ENCODE measurements at places on chromosomes 7 and 10.

GRCh38 chr7:17103984-17104383, 194.5 kb upstream of the AHR start:
- DNase-seq: no peak

DNA sequence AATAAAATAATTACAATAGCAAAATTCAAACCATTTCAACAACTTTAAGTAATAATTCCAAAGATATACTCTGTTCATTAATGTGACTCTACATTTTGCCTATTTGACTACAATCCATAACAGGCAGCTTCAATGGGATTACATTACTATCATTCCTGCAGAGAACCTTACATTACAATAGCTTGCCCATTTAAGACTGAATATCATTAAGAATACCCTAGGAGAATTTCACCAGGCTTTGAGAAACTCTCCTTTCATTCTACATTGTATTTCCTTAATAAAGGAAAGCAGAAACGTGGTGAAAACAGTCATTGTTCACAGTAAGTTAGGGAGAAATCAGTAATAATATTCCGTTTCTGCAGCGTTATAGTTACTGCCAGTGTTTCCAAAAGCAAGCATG, 209.5 kb downstream of the GLI3 start:
- no peak for DNase-seq

DNA sequence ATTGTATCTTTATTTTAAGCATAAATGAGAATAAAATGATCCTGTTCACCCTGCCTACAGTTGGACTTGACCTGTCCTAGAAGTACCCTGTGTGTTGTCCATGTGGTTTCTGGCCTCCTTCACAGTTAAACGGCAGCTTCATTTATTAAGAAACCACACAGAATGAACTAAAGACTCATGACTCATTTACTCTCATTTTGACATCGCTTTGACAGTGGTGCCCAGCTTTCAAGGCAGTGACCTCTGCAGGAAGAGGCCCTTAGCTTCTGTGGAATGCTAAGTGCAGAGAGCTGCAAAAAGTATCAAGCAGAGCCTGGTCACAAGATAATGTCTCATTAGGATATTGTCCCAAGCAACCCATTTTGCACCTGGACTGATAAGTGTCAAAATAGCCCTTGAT, 93.4 kb downstream of the AVL9 start:
- peak; percentile 72 for DNase-seq

DNA sequence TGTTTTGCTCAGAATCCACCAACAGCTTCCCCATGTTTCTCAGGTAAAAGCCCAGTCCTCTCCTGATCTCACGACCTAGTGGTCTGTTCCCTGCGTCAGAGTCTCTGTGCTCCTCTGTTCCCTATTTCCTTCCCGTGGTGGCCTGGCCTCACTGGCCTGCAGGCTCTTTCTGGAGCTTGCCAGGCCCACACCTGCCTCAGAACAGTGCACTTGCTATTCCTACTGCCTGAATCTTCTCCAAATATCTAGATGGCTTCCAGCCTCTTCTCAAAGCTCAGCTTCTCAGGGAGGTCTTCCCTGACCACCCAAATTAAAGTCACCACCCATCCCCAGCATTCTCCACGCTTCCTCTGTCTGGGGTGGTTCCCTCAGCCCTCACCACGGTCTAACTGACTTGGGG, 165.3 kb downstream of the USP6NL start:
- no peak for DNase-seq

DNA sequence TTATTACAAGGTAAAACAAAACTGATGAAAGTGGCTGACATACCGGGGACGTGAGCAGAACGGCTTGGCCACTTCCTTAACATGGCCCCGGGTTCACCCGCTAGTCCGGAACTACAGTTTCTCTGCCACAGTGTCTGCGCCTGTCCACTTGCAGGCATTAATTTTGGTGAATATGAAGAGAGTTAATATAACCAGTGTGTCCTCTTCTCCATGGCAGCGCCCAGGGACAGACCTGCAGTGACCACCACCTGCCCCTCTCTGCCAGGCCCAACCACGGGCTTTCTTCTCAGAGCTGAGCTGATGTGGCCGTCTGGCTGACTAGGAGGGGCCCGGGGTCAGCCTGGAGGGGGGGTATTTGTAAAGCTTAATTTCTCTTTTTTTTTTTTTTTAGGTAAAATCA, 1.1 kb upstream of the NDUFB2 start:
- DNase-seq: no peak

- peak; percentile 31 for DNase-seq
Observed at GRCh38 chr10:71512761-71513539, 116.2 kb downstream of the CDH23 start.

- no peak for DNase-seq
Observed at GRCh38 chr10:75648351-75648750, 216.9 kb downstream of the LRMDA start.

DNA sequence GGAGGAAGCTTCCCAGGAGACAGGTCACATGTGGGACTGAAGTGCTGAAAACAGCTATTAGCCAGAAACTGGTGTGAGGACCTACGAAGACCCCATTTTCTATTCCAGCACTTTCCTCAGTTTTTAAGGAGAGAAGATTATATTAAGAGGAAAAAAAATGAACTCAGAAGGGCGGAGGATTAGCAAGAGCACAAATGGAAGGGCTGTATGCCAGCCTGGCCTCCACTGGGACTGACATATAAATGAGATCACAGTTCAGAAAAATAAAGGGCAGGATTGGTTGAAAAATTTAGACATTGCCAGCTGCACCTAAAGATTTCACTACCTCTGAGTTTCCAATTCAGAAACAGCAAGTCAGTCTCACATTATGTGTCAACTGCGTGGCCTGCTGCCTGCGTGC, 53.0 kb downstream of the GSDME start:
- DNase-seq: no peak

DNA sequence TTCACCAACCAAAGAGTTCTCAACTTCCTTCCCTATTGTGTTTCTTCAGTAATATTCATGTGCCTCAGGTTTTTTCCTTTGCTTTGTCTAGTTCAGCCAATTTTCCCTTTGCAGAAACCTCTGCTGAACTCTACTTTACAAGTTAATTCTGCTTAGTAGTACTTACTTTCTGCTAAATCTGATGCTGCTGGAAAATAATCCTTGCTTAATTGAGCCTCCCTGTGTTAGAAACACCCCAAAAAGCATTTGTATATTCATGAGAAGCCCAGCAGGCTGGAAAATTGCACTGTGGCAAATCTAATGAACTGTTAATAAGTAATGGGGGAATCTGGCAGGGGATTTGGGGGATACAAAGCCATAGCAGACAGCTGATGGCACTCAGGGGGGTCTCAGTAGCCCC, 78.5 kb downstream of the CDCA7L start:
- DNase-seq: no peak

DNA sequence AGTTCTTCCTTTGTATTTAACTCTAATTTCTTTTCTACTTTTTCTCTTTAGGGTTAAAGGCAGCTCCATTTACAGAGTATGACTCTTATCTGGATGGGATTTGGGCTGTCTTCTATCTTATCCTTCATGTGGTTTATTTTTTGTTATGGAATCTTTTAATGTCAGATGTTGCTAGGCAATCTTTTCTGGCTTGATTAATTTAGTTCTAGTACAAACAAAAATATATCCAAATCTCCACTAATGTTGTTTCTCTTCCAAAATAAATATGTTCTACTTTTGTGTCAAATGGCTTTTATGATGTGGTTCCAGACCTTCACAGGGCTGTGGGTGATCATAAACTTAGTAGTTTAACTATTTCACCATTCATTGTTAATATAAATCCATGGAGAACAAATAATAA, 246.9 kb downstream of the AHR start:
- no peak for DNase-seq

DNA sequence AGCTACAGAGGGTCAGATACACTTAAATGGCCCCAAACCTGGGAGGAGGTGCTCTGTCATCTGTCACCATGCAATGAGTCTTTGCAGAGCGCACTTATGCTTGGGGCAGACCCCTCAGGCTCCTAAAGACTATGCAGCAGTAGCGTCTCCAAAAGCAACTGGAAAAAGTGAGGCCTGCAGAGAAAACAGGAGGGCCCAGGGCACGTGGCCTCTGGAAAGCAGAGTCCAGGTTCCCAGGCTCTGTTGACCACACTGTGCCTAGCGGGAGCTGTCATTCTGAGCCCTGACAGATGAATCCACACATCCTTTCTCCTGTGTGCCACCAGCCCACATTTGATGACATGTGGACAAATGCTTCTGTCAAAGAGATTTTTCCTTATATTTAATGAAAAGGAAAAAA, 66.4 kb downstream of the MINDY4 start:
- DNase-seq: no peak

DNA sequence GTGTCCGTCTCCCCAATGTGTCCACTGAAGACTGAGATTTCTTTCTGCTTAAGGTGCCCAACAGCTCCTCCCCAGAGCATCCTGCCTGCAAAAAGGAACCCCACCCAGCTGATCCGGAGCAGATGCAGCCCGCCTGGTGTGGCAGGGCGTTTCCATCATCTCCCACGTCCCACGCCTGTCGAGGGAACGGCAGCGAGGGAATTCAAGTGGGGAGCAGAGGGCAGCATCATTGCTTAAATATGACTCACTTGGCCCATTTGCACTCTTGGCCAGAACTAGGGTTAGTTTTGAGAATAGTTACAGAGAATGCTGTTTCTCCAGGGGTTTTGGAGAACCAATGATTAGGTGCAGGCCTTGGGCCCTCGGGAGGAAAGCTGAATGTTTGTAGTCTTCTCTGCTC, 20.8 kb downstream of the VWA2 start:
- DNase-seq: no peak

DNA sequence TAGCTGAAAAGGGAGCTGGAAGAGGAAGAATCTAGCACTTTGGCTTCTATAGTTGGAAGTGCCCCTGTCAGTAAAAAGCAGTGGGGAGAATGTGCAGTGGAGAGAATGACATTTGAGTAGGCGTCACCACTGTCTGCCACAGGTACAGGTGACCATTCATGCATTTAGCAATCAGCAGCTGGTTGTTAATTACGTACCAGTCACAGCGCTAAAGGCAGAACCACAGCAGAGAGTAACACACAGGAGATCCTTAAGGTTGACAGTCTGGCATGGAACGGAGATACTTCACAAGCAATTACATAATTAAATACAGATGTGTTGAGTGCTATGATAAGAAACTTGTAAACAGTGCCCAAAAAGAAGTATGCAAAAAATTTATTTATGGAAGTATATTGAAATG, 24.8 kb downstream of the C10orf67 start:
- DNase-seq: no peak

All from Caki2 (cell line).